ENCODE measurements at places on chromosomes 16 and 17. TPM values are rescaled to one million over a fixed set of nuclear protein-coding genes. Genes with fewer than 3 reads are reported as not detected.
A peak's percentile ranks its signal among the peaks of the same experiment; 100 is the strongest.

DNA sequence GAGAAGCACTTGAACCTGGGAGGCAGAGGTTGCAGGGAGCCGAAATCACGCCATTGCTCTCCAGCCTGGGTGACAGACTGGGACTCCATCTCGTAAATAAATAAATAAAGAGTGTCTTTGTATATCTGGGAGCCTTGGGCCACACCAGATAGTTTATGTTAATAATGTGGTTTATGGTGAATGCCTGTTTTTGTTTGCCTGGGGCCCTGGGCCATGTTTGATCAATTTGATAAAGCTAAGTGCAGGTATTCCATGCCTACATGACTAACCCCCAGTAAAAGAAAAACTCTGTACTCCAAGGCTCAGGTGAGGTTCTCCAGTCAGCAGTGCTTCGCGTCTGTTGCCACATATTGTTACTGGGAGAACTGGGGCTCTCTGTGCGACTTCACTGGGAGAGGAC lies 15.1 kb downstream of the SCIMP start:
- DNase-seq, result no peak
- no peak overlapping the region for H3K27ac ChIP-seq
- no peak overlapping the region for H3K4me3 ChIP-seq
- no peaks in the 10 kb centered on the region for H3K27me3 ChIP-seq

GRCh38 chr16:81786868-81787267 lies 7.8 kb downstream of the PLCG2 start:
- peaks cover 4% of the 10 kb centered on the region for H3K36me3 ChIP-seq
- H3K4me1 ChIP-seq, result peaks cover 13% of the 10 kb centered on the region

DNA sequence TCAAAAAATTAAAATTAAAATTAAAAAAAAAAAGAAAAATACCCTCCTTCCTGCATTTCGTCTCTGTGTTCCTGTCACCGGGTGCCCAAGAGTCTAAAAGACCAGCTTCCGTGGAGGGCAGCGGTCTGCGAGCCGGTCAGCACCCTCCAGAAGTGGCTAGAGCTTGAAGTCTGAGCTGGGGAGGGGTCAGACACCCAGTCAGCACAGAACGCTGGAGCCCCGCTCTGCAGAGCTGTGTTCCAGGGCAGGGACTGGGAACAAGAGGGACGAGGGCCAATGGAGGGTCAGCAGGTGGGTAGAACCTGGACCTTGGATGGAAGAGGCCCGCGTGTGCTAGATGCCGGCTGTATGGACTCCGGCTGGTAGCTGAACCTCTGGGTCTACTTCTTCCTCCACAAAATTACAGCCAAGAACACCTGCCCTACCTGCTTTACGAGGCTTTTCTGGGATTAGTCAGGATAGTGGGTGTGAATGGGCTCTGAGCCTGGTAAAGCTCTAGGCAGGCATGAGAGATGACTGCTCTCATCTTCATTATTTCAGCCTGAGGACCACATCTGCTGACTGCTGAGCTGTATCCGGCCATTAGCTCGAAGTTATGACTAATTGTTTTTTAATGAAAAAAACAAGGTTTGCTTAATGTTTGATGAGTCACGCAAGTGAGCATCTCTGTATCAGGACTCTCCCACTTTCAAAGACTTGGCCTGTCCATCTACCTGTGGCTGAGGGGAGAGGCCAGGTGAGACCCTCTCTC lies 5.9 kb downstream of the TRPV1 start:
- no peak for DNase-seq
- H3K4me3 ChIP-seq, result no peak overlapping the region
- H3K4me1 ChIP-seq, result no peaks in the 10 kb centered on the region
- no peaks in the 10 kb centered on the region for H3K27me3 ChIP-seq
- H3K27ac ChIP-seq, result no peak overlapping the region

DNA sequence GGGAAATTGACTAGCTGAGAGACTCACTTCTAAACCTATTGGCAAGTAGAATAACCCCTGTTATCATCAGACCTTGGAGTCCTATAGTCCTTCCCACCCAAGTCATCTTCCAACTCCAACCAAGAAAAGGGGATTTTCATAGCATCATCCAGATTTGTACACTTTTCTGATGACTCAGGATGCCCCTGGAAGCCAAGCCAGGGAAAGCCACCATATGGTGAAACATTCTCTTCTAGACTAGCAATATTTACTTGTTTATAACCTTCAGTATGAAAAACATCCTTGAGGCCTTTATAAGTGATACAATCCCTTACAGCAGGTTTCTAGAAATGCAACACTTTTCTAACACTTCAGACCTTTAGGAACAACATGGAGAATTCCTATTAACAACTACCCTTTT lies 618.8 kb upstream of the CDH11 start:
- no peaks in the 10 kb centered on the region for H3K27me3 ChIP-seq
- no peaks in the 10 kb centered on the region for H3K36me3 ChIP-seq
- no peak for DNase-seq
- no peak overlapping the region for H3K27ac ChIP-seq
- H3K4me3 ChIP-seq, result no peak overlapping the region

GRCh38 chr17:28494445-28495188 lies 11.5 kb upstream of the FOXN1 start:
- no peaks in the 10 kb centered on the region for H3K27me3 ChIP-seq
- H3K27ac ChIP-seq, result no peak overlapping the region
- DNase-seq, result peak; percentile 87
- H3K4me1 ChIP-seq, result no peaks in the 10 kb centered on the region
- H3K36me3 ChIP-seq, result no peaks in the 10 kb centered on the region
- H3K4me3 ChIP-seq, result no peak overlapping the region

GRCh38 chr17:77036841-77037381 lies 103.9 kb upstream of the SEC14L1 start:
- DNase-seq, result no peak
- no peak overlapping the region for H3K27ac ChIP-seq
- no peaks in the 10 kb centered on the region for H3K36me3 ChIP-seq

Gene TNFRSF13B
- total RNA-seq, result not detected
